WTC11 (cell line): ENCODE measurements at places on chromosomes 6 and 20. TPM values are rescaled to one million over a fixed set of nuclear protein-coding genes. Genes with fewer than 3 reads are reported as not detected.

The PCK1 gene
- total RNA-seq, result 0.17 to 0.30 TPM (median 0.21 TPM) in 3 replicates

The PPIL6 gene
- total RNA-seq, result 0.61 to 0.76 TPM (median 0.69 TPM) in 3 replicates

The SLC12A5 gene
- 6.6 to 8.5 TPM (median 7.2 TPM) in 3 replicates for total RNA-seq

The PTGIS gene
- 24.3 to 37.0 TPM (median 34.4 TPM) in 3 replicates for total RNA-seq

The FRMD1 gene
- 0.57 to 0.98 TPM (median 0.69 TPM) in 3 replicates for total RNA-seq

The RAB44 gene
- total RNA-seq, result 0.07 to 0.11 TPM in 2 of 3 replicates, not detected in the other

The PRPH2 gene
- total RNA-seq, result 1.0 to 1.9 TPM (median 1.6 TPM) in 3 replicates

The SLC17A2 gene
- total RNA-seq, result not detected in 3 replicates

The BMP6 gene
- 1.0 to 1.2 TPM (median 1.1 TPM) in 3 replicates for total RNA-seq

The FHL5 gene
- not detected in 3 replicates for total RNA-seq

The GNMT gene
- total RNA-seq, result 1.6 to 2.7 TPM (median 2.0 TPM) in 3 replicates

GRCh38 chr6:41771058-41771983 lies 8.4 kb downstream of the FRS3 start:
- no peak overlapping the region for H3K4me3 ChIP-seq
- H3K27me3 ChIP-seq, result no peaks in the 10 kb centered on the region
- no peak overlapping the region for H3K27ac ChIP-seq
- H3K36me3 ChIP-seq, result peaks cover 8% of the 10 kb centered on the region; the same call in 1 of the 2 replicates

- H3K27ac ChIP-seq, result no peak overlapping the region
- no peak for DNase-seq
- H3K4me3 ChIP-seq, result no peak overlapping the region
- peaks cover 18% of the 10 kb centered on the region for H3K4me1 ChIP-seq
Observed at GRCh38 chr6:90645634-90646033, 58.8 kb upstream of the MAP3K7 start.

- no peak overlapping the region for H3K4me3 ChIP-seq
- no peak for DNase-seq
- peaks cover 36% of the 10 kb centered on the region for H3K27me3 ChIP-seq
- H3K4me1 ChIP-seq, result peaks cover 11% of the 10 kb centered on the region; the same call in 1 of the 2 replicates
Observed at GRCh38 chr6:42963179-42963854, 2.8 kb downstream of the GNMT start.

DNA sequence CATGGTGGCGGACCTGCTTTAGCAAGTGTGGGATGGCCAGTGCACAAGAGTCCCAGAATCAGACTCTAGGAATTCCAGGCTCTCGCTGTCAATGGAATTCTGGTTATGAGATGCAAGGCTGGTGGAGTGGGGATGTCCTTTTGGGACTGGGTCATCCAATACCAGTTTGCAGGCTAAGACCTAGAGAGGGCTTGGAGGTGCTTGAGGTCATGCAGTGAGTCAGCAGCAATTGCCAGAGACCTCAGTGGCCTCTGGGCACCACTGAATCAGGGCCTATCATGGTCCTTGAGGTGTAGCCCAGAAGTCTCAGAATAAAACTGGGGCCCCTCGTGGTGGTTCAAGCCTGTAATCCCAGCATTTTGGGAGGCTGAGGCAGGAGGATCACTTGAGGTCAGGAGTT lies 1.4 kb upstream of the SCRT2 start:
- H3K27me3 ChIP-seq, result peaks cover 57% of the 10 kb centered on the region
- H3K4me1 ChIP-seq, result peaks cover 19% of the 10 kb centered on the region
- no peak for DNase-seq
- no peaks in the 10 kb centered on the region for H3K36me3 ChIP-seq
- H3K4me3 ChIP-seq, result peak overlapping the region; percentile 83; the same call in 1 of the 2 replicates

DNA sequence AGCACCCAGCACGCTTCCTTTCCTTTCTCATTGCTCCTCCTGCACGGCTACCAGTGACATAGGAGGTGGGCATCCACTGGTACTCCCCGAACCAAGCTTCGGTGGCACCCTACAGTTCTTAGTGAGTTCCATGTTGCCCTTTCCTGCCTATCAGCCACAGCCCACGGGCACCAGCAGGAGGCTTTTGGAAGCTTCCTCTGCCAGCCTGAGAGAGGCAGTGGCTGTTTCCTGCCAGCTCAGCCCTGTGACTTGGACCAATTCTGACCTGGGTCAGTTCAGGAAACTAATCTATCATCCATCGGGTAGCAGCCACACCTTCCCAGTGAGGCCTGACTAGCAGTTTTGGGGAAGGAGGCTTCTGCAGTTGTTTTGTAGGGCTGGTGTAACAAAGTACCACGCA lies 176.4 kb upstream of the UST start:
- no peak overlapping the region for H3K4me3 ChIP-seq
- H3K4me1 ChIP-seq, result peaks cover 10% of the 10 kb centered on the region
- DNase-seq, result no peak
- no peaks in the 10 kb centered on the region for H3K36me3 ChIP-seq

DNA sequence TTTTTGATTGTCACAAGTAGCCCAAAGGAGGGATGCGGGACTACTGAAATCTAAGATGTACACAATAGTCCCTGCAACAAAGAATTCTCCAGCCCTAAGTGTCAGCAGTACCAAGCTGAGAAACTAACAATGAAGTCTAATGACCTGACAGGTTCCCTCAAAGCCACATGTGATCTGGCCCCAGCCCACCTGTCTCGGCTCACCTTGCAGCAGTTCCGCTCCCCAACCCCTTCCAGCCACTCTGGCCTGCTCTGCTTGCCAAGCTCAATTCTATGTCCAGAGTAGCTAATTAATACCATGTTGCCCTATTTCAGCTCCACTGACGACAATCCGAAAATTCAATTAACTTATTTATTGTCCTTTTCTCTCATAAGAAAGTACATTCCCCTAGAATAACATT lies 72.1 kb downstream of the ZMYND8 start:
- peaks cover 87% of the 10 kb centered on the region for H3K36me3 ChIP-seq
- no peak for DNase-seq
- no peak overlapping the region for H3K4me3 ChIP-seq
- H3K4me1 ChIP-seq, result peaks cover 19% of the 10 kb centered on the region
- H3K27ac ChIP-seq, result peak overlapping the region; percentile 65
- H3K27me3 ChIP-seq, result no peaks in the 10 kb centered on the region
